ENCODE measurements at places on chromosomes 11 and 22. TPM values are rescaled to one million over a fixed set of nuclear protein-coding genes. Genes with fewer than 3 reads are reported as not detected.

TRPM5 gene
- 2.4 TPM for total RNA-seq

TMEM45B gene
- 21.5 TPM for total RNA-seq

KCNE3 gene
- total RNA-seq = 3.9 TPM

SLC35E4 gene
- 5.8 TPM for total RNA-seq

- no peaks in the 10 kb centered on the region for H3K27me3 ChIP-seq
- H3K4me3 ChIP-seq = no peak overlapping the region
- DNase-seq = no peak
- H3K4me1 ChIP-seq = peaks cover 49% of the 10 kb centered on the region
- no peak overlapping the region for H3K27ac ChIP-seq
Observed at GRCh38 chr11:57313788-57314135, 11.0 kb downstream of the TNKS1BP1 start.

DNA sequence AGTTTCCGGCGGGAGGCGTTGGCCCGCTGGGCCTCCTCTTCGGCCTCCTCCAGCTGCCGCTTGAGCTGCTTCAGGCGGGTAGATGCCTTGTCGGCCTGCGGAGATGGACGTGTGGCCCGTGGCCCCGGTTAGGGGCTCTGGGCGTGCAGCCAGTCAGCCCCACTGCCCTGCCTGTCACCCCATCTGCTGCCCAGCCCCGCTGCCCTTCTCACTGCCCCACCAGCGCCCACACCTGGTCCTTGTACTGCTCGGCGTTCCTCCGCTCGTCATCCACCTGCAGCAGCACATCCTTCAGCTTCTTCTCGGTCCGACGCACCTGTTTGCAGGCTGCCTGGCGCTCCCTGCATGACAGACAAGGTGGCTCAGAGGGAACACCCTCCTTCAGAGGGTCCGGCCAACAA is 31.2 kb downstream of the APOL1 start:
- H3K4me1 ChIP-seq = no peaks in the 10 kb centered on the region
- no peak overlapping the region for H3K4me3 ChIP-seq
- peaks cover 83% of the 10 kb centered on the region for H3K36me3 ChIP-seq
- H3K27me3 ChIP-seq = no peaks in the 10 kb centered on the region
- no peak overlapping the region for H3K27ac ChIP-seq

DNA sequence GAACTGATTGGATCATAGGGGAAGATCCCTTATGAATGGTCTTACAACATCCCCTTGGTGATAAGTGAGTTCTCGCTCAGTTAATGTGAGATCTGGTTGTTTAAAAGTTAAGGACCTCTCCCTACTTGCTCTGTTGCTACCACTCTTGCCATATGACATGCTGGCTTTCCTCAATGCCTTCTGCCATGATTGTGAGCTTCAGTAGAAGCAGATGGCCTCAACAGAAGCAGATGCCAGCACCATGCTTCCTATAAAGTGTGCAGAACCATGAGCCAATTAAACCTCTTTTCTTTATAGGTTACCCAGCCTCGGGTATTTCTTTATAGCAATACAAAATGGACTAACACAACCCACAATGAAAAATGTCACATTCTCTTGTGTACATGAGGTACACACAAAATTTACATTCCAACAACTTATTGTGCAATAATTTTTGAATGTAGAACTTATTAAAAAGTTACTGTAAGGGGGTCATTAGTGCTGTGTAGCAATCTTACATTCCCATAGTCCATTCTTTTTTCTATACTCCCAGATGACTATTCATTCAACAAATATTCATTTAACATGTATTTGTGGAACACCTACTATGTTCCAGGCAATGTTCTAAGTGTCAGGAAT is 10.3 kb downstream of the CYP2R1 start:
- no peaks in the 10 kb centered on the region for H3K27me3 ChIP-seq
- H3K4me1 ChIP-seq = no peaks in the 10 kb centered on the region
- H3K36me3 ChIP-seq = peaks cover 3% of the 10 kb centered on the region
- H3K27ac ChIP-seq = no peak overlapping the region
- no peak overlapping the region for H3K4me3 ChIP-seq
- DNase-seq = no peak

- no peaks in the 10 kb centered on the region for H3K36me3 ChIP-seq
- no peak for DNase-seq
- peaks cover 13% of the 10 kb centered on the region for H3K4me1 ChIP-seq
- no peak overlapping the region for H3K4me3 ChIP-seq
- H3K27ac ChIP-seq = no peak overlapping the region
- H3K27me3 ChIP-seq = no peaks in the 10 kb centered on the region
Observed at GRCh38 chr11:83044958-83045712, 26.6 kb downstream of the RAB30 start.

DNA sequence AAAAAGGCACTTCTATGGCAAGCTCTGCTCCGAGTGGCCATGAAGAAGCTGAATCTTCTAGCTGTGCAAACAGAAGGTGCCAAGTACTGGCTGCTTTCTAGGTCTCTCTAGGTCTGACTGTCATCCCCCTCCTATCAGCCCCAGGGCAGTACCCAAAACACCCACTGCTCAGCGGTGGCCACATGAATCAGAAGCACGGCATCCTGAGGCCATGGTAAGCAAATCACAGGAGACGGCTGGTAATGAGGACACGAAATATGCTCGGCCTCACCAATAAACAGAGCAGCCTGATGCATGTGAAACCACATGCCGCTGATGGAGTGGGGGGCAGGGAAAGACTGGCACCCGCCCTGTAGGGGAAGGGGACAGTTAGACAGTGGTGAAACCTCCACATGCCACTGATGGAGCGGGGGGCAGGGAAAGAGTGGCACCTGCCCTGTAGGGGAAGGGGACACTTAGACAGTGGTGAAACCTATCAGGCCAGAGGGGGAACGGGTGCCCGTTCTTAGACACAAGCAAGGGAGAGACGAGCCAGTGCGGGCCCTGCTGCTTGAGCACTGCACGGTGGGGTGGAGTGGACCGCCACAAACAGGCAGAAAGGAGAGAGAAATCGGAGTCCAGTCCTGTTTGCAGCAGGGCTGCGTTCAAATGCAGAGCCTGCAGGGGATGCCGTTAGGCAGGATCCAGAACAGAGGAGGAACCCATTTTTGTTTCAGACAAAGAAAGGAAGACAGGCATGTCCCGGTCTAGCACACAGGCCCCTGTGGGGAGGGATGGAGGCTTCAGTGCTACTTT is 29.9 kb upstream of the MOB2 start:
- no peak for DNase-seq
- H3K4me1 ChIP-seq = peaks cover 29% of the 10 kb centered on the region
- no peaks in the 10 kb centered on the region for H3K27me3 ChIP-seq
- H3K4me3 ChIP-seq = no peak overlapping the region

- H3K4me1 ChIP-seq = no peaks in the 10 kb centered on the region
- H3K36me3 ChIP-seq = no peaks in the 10 kb centered on the region
- H3K27me3 ChIP-seq = no peaks in the 10 kb centered on the region
- DNase-seq = no peak
- H3K4me3 ChIP-seq = no peak overlapping the region
- no peak overlapping the region for H3K27ac ChIP-seq
Observed at GRCh38 chr11:44993971-44994704, 43.5 kb upstream of the TP53I11 start.

- no peaks in the 10 kb centered on the region for H3K27me3 ChIP-seq
- peaks cover 3% of the 10 kb centered on the region for H3K36me3 ChIP-seq
- no peak overlapping the region for H3K4me3 ChIP-seq
- H3K4me1 ChIP-seq = peaks cover 25% of the 10 kb centered on the region
- peak; percentile 37 for DNase-seq
Observed at GRCh38 chr11:12212174-12212820, 101.9 kb downstream of the MICAL2 start.

DNA sequence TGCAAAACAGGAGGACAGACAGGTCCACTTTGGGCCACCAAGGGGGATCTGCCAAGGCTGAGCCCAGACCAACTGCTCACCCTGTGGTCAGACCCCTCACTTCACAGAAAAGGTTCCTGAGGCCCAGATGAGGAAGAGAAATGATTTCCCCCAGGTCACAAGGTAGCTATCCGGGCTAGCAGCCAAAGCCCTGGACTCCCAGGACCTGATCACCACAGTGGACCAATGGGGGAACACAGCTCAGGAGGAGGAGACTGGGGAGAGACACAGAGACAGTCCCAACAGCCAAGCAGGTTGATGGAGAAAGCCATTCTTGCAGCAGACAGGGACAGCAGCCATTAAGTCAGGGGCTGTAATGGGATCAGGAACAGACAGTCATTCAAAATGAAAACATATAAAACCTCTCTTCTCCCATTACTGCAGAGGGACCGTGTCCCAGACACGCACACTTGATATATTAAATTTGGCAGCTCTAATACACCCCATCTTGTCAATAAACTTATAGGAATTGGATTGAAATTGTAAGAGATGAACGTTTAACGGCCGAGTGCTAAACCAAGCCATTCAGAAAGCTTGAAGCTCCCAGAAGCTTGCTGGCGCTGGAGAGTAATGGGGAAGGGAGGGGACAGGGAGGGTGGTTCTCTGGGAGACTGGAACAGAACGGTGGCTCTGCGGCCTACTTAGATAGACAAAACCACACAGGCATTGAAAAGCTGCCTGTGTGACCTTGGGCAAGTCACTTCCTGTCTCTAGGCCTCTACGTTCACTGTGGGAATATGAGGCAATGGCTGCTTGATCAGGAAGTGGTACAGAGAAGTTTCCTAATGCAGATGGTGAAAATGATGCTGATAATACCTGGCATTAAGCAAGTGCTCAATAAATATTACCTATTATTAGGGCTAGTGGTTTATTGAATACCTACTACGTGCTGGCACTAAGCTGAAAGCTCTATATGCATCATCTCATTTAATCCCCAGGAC is 16.0 kb downstream of the ZMAT5 start:
- H3K36me3 ChIP-seq = peaks cover 16% of the 10 kb centered on the region
- no peak overlapping the region for H3K27ac ChIP-seq
- no peaks in the 10 kb centered on the region for H3K4me1 ChIP-seq

GRCh38 chr22:19733755-19734154 is 10.4 kb downstream of the GP1BB start:
- peaks cover 10% of the 10 kb centered on the region for H3K4me1 ChIP-seq
- H3K36me3 ChIP-seq = no peaks in the 10 kb centered on the region
- no peak overlapping the region for H3K27ac ChIP-seq

DNA sequence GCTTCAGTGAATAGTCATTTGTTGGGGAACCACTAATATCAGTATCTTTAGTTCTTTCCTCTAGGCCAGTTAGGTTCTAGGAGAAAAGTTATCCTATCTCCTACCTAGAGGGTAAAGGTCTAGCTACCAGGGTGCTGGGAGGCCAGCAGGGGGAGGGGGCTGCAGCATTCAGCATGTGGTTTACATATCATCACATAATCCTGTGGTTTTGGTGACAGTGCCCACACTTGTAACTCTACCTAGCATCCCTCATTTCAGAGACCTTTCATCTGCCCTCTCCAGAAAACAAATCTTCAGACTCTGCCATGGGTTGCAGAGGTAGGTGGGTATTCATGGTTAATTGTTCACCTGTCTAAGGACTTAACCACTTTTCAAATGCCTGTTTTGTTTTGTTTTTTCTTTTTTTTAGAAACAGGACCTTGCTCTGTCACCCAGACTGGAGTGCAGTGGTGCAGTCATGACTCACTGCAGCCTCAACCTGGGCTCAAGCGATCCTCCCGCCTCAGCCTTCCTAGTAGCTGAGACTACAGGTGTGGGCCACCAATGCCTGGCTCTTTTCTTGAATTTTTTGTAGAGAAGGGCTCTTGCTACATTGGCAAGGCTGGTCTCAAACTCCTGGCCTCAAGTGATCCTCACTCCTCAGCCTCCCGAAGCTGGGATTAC is 146.8 kb downstream of the ENTHD1 start:
- H3K27me3 ChIP-seq = no peaks in the 10 kb centered on the region
- no peak for DNase-seq
- no peak overlapping the region for H3K27ac ChIP-seq
- H3K4me3 ChIP-seq = no peak overlapping the region

DNA sequence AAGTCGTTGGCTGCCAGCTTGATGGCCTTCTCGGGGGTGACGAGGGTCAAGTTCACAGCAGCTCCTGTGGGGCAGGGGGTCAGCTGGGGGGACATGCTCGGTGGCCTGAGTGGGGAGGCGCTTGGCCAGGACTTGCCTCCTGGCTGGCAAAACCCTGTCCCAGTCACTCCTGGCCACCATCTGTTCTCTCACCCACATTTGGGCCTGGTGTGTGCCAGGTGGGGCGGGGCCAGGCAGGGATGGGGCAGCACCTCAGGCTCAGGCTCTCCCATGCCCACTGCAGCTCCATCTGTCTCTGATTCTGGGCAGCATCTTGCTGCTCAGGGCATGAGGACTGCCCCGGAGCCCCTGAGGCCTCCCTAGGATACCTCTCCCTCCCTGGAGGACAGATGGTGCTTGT is 3.7 kb upstream of the CEND1 start:
- H3K4me3 ChIP-seq = no peak overlapping the region
- H3K27ac ChIP-seq = no peak overlapping the region
- H3K27me3 ChIP-seq = no peaks in the 10 kb centered on the region
- no peak for DNase-seq
- no peaks in the 10 kb centered on the region for H3K36me3 ChIP-seq

DNA sequence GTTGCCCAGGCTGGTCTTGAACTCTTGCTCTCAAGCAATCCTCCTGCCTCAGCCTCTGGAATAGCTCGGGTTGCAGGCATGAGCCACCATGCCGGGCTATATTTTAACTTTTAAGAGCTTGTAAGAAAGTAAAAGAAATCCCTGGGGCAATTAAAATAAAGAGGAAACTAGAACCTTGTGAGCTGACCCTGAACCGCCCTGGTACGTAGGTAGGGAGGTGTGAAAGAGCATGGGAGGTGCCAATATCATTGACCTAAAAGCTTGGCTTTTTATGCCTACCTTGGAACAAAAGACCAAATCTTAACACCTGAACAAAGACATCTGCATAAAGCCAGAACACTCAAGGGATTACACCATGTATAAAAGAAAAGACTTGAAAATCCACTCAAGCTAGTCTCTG is 595.1 kb downstream of the SOX6 start:
- no peaks in the 10 kb centered on the region for H3K36me3 ChIP-seq
- no peak for DNase-seq
- H3K4me3 ChIP-seq = no peak overlapping the region
- peaks cover 13% of the 10 kb centered on the region for H3K4me1 ChIP-seq

DNA sequence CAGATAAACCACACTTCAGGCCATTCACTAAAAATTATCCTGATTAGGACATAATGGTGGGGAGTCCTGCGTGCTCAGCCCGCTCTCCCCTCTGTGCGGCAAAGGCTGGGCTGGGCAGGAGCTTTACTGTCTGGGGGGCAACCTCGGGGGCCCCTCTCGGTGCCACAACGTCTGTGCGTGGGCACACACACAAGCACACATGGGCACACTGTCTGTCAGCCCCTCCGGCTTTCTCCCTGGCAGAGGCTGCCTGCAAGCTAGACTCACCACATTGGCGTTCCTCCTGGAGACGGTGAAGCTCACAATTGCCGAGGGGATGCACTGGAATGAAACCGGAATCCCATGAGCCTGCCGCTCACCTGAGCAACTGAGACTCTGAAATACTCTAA is 5.2 kb downstream of the MLC1 start:
- no peak overlapping the region for H3K27ac ChIP-seq
- DNase-seq = no peak
- no peaks in the 10 kb centered on the region for H3K27me3 ChIP-seq
- no peaks in the 10 kb centered on the region for H3K36me3 ChIP-seq
- no peaks in the 10 kb centered on the region for H3K4me1 ChIP-seq
- no peak overlapping the region for H3K4me3 ChIP-seq

Data from thyroid gland (tissue), 4 donors.